Myocyte (in vitro differentiated cells): ENCODE measurements at places on chromosomes 4 and X. TPM values are rescaled to one million over a fixed set of nuclear protein-coding genes. Genes with fewer than 3 reads are reported as not detected.

DNA sequence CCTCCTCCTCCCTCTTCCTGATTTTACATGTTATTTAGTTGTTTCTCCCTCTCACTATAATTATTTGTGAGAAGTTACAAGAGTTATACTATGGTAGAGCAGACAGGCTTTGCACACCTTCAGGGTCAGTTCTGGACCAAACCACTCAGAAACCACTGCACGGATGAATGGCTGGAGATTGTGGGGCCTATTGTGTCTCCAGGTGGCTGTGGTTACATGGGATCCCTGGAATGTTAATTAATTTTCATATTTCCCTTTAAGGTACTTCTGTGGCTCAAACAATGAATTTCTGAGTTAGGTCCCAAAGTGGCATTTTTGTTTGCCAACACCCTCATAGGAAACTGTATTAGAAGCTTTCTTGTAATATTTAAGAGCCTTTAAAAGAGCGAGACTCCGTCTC, 151.9 kb downstream of the BMPR1B start:
- DNase-seq: no peak

- DNase-seq: no peak
Measured at GRCh38 chr4:8410066-8410625, 30.4 kb downstream of the ACOX3 start.

- DNase-seq: peak; percentile 83
Measured at GRCh38 chr4:72631296-72631695, 62.3 kb upstream of the ADAMTS3 start.

- DNase-seq: peak; percentile 20
Measured at GRCh38 chr4:108846568-108846967, 83.7 kb upstream of the ETNPPL start.

FGD1 gene
- total RNA-seq: 7.8 and 7.9 TPM in 2 replicates

CSAG3 gene
- not detected in 2 replicates for total RNA-seq

BEX4 gene
- 3.1 and 3.2 TPM in 2 replicates for total RNA-seq

PAGE2B gene
- not detected in 2 replicates for total RNA-seq
